NCI-H1048 (cell line): ENCODE measurements at places on chromosomes 3 and 15.

DNA sequence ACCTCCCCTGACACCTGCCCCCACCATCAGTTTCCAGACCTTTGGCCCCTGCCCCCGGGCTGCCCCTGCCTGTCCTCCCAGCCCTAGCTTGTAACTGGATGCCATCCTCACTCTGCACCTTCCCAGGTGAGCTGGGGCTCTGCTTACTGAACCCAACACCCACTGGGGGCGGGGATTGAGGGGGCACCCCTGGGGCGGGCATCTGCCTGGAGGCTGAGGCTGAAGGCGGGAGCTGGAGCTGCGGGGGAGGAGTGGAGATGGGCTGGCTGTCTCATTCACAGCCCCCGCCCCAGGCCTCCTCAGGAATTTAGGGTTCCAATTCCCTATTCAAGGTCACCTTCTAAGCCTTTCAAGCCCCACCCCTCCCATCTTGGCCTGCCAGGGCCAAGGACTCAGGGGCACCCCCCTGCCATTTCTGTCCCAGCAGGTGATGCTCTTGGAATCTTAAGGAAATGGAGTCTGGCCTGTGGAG, 17.7 kb downstream of the PIF1 start:
- DNase-seq, result no peak

GRCh38 chr3:123651449-123652341, 66.8 kb upstream of the HACD2 start:
- DNase-seq, result no peak

GRCh38 chr3:100151024-100151707, 36.9 kb upstream of the FILIP1L start:
- no peak for DNase-seq

DNA sequence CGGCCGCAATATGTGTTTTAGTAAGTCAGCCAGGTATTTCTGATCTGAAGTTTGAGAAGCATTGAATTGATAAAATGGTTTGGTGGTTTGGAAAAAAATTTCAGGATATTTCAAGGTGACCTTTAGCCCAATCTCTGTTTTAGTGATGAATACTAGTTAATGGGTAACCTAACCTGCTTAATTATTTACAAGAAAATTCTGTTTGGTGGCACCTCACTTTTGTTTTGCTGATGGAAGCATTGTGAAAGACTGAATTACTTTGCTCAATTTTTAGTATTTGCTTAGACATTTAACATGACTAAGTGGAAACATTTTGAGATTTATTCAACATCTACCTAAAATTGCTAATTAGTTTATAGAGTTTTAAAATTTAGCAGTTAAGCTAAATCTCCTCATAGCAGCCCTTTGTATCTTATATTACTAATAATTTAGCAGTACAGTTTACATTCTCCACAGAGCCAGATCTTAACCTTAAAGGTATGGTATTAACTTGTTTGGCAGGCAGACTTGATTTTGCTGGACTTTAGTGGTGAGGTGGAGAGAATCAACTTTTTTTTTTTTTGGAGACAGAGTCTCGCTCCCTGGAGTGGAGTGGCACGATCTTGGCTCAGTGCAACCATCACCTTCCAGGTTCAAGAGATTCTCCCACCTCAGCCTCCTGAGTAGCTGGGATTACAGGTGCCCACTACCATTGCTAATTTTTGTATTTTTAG, 35.4 kb downstream of the GRAMD1C start:
- DNase-seq, result no peak

- no peak for DNase-seq
Measured at GRCh38 chr15:55552451-55552850, 35.7 kb downstream of the PYGO1 start.

DNA sequence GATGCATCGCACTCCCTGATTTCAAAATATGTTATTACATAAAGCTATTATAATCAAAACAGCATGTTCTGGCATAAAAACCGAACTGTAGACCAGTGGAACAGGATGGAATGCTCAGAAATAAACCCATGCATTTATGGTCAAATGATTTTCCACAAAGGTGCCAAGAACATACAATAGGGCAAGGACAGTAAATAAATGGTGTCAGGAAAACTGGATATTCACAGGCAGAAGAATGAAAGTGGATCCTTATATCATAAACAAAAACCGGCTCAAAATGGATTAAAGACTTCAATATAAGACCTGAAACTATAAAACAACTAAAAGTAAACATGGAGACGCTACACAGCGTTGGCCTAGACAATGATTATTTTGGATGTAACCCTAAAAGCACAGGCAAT, 22.6 kb downstream of the USP50 start:
- no peak for DNase-seq

DNA sequence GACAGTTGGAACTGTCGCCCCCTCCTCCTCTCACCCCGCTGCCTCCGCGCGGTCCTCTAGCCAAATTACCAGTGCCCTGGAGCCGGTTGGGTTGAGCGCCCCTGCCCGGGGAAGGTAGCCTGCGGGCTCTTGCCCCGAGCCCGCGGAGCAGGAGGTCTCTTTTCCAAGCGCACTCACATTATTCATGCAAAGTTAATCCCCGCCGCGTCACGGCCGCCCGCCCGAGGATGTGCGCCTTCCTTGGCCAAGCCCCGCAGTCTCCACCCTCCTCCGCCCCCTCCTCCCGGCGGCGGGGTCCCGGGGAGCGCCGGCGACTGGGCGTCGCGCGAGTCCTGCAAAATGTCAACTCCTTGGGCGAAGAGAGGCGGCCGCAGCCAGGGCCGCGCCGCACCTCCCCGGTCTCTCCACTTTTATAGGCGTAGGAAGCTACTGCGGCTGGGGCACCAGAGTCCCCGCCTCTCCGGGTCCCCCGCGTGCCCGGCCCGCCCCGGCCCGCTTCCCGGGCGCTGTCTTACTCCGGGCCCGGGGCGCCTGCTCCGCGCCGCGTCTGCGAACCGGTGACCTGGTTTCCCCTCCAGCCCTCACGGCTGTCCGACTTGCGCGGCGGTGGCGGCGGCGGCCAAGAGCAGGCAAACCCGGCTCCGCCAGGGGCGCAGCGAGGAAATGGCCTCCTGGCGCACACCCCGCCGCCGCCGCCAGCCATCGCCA, at the start of gene THRB:
THRB (minus strand) TSS at position 233 of the 708 bp plus-strand sequence.
- DNase-seq, result peak; percentile 2

DNA sequence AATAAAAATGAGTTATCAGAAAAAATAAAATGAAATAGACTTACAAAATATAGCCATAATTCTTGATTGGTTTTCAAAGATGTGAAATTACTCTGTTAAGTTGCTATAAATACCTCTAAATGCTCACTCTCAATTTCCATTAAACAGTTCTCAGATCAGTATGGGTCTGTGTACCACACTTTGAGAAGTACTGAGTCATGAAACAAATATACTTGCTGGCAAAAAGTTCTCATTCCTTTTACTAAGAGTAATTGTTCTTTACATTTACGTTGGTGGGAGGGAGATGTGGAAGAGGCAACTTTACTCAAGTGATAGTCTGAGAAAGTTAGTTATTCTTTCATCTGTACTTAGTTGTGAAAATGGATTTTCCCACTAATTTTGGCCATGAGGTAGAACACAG, 96.3 kb downstream of the ZNF385D start:
- no peak for DNase-seq

- DNase-seq, result no peak
Measured at GRCh38 chr3:157128771-157129681, 30.9 kb downstream of the CCNL1 start.

DNA sequence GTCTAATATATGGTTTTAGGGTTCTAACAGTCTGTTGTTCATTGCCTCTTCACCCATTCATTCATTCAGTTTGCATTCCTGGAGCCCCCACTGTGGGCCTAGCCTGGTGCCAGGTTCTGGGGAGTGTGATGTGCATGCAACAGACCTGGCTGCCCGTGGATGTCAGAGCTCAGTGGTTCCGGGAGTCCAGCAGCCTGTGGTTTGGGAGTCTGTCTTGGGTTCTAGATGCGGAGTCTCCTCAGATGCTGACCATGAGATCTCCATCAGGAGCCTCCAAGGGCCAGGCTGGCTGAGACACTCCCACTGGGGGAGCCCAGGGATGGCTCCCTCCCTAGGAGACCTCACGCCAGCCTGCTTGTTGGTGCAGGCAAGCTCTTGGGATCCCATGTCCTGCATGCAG, 92.1 kb upstream of the SEC13 start:
- DNase-seq, result no peak

GRCh38 chr3:158625881-158626280, 18.4 kb upstream of the GFM1 start:
- DNase-seq, result no peak

- no peak for DNase-seq
Measured at GRCh38 chr15:52199271-52199670, 8.1 kb upstream of the GNB5 start.

DNA sequence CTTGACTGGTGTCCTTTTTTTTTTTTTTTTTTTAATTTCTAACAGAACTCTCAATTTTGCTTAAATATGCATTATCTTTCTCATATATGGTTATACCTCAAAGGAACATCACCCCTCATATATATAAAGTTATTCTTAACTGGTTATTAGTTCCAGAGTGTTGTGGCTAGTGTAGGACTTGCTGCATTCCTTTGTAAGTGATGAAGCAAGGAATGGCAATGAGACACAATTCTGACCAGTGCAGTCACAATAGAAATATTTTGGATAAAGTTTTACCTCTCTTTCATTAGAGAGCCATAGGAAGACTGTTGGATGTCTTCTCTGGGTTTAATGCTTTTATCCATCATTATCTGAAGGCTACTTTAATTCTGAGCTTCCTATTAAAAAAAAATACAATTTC, 75.5 kb upstream of the CBLB start:
- no peak for DNase-seq

DNA sequence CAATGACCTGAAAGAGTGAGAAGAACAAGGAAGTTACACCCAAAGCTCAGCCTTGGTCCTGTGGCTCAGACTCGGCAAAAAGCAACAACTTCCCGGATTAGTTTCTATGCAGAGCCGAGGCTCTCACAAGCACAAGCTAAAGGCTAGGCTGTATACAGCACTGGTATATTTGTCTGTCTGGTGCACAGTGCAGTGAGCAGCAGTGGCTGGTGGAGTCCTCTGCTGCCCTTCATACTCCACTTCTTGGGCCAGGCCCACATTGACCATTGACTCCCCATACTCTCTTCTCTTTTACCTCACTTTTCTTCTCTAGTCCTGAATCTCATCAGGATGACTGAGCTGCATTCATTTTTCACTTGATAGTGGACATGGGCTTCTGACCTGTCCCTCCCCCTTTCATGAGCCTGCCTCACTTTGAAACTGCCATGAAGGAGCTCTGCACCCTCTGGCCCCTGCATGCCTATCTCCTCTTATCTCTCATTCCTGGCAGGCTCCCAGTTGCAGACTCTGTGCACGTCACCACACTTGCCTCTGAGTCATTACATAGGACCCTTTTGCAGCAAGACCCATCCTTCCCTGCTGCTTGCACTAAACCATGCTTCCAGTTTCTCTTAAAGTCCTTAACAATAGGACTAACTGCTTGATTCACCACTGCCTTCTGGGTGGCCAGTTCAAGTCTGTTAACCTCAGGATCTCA, 379.3 kb downstream of the NTRK3 start:
- no peak for DNase-seq

GRCh38 chr15:64344651-64345294, 11.2 kb downstream of the CSNK1G1 start:
- no peak for DNase-seq

DNA sequence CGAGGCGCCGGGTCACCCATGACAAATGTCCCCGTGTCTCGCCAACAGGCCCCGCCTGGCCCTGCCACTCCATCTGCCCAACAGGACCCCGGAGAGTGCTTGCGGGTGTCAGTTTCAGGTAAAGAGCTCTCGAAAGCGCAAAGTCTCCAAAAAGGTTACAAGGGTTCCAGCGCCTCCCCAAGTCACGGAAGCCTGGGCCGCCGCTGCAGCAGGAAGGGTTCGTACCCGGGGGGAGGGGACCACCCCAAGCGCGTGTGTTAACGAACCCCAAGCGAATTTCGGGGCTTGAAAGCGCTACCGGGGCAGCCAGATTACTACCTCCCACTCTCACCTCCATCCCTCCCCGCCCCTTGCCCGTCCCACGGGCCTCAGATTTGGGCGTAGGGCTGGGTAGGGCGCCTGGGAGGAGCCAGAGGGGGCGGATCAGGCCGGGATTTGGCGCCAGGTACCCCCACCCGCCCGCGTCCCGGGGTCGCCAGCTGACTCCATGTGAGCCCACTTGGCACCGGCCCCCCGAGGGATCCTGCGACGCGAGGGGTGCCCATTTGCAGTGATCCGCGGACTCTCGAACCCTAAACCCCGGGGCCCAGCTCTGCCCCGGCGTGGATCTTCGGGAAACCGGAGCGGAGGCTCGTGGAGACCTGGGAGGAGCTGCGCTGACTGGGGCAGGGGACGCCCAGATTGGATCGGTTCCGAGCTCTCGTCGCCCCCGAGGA, 85.9 kb downstream of the NR2F2 start:
- DNase-seq, result no peak

DNA sequence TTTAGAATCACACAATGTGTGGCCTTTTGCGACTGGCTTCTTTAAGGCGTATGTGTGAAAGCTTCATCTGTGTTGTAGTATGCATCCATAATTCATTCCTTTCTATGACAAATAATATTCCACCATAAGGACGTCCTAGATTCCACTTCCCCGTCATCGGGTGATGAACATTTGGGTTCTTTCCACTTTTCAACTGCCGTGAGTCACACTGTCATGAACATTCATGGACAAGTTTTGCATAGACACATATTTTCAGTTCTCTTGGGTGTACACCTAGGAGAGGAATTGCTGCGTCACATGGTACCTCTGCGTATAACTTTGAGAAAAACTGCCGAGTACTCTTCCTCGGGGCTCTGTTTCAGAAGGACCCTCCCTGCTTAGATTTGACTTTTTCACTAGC, 97.3 kb downstream of the TOP2B start:
- DNase-seq, result no peak

DNA sequence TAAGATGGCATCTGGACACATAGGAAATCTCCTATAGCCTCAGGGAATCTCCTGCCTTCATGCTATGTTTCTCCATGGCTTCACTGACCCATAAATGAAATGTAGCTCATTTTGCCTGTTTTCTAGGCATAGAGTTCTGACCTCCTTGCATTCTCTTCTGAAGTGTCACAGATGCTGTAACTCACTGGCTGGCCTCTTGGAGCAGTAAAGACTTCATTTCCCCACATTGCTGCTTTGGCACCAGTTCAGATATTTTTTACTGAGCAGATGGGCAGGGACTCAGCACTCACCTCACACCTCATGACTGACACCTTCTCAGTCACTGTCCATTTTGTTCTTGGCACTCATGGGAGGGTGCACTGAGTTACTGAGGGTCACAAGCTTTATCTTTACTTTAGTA, 286.7 kb upstream of the TGFBR2 start:
- no peak for DNase-seq

- no peak for DNase-seq
Measured at GRCh38 chr15:64209680-64210334, 47.0 kb upstream of the PPIB start.

GRCh38 chr3:140468407-140468806, 209.5 kb upstream of the TRIM42 start:
- DNase-seq, result no peak
